MM.1S (cell line): ENCODE measurements at places on chromosomes 1 and 21.

DNA sequence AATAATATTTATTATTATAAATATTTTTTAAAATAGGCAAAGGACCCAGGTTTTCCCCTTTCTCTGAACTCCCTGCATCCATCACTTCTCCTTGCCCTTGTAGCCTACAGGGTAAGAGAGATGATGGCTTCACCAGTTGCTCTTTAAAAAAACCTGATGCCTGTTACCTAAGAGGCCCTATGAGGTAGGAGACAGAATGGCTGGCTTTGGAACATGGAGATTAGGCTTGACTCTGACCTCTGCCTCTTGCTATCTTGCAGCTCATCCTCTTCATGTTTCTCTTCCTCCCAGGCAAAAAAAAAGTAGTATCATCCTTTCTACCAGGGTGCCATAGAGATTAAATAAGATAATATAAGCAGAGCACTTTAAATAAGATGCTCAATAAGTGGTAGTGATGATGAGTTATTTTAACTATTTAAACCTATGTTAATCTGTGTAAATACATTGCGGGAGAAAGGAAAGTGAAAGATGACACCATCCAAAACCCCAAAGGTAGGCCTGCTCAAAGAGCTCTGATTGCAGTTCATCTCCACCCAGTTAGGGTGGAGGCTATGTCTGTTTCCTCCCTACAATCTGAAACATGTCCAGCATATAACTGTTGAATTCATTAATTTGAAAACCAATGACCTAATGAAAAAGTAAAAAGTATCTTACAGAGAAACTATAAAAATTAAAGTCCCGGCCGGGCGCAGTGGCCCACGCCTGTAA, 51.8 kb downstream of the RGS2 start:
- no peaks in the 10 kb centered on the region for H3K27me3 ChIP-seq
- H3K36me3 ChIP-seq, result no peaks in the 10 kb centered on the region
- no peak overlapping the region for H3K27ac ChIP-seq
- no peak overlapping the region for H3K4me3 ChIP-seq

DNA sequence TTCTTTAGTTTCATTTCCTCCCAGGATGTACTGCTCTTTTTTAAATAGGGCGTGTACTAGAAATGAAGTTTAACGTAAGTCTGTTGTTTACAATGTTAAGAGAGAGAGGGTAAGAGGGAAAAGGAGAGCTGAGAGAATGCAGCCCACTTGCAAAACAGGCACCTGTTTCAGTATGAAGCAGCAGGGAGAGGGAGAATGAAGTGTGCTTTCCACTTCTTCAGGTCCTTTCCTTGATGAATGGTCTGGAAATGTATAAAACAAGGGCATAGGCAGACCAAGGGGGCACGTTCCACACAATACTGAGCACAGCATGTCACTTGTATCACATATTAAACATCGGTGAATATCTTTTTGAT, 2.0 kb downstream of the KCNA3 start:
- no peaks in the 10 kb centered on the region for H3K27me3 ChIP-seq
- peak; percentile 66 for DNase-seq
- peak overlapping the region; percentile 95 for H3K4me3 ChIP-seq
- H3K36me3 ChIP-seq, result peaks cover 4% of the 10 kb centered on the region; the same call in 1 of the 2 replicates

DNA sequence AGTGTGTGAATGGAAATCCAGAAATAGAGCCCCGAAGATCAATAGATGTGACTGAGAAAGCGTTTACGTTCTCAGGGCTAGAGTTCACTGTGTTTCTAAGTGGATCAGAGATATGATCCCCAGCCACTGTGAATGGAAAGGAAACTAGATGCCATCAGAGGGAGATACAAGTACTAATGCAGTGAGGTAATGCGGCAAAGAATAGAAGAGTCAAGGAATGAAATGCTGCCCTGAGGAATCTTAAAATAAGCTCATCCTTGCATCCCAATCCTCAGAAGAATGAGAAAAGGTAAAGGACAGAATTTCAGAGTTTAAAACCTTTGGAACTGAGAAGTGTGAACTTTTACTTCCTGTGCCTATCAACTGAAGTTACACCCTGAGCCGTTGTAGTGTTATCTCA, 165.5 kb upstream of the ESRRG start:
- no peaks in the 10 kb centered on the region for H3K27me3 ChIP-seq
- H3K27ac ChIP-seq, result no peak overlapping the region
- H3K4me3 ChIP-seq, result no peak overlapping the region
- no peaks in the 10 kb centered on the region for H3K4me1 ChIP-seq

- H3K27ac ChIP-seq, result no peak overlapping the region
- DNase-seq, result no peak
- H3K4me1 ChIP-seq, result no peaks in the 10 kb centered on the region
- no peak overlapping the region for H3K4me3 ChIP-seq
- H3K27me3 ChIP-seq, result no peaks in the 10 kb centered on the region
Observed at GRCh38 chr1:118898712-118899111, 89.4 kb downstream of the TBX15 start.

DNA sequence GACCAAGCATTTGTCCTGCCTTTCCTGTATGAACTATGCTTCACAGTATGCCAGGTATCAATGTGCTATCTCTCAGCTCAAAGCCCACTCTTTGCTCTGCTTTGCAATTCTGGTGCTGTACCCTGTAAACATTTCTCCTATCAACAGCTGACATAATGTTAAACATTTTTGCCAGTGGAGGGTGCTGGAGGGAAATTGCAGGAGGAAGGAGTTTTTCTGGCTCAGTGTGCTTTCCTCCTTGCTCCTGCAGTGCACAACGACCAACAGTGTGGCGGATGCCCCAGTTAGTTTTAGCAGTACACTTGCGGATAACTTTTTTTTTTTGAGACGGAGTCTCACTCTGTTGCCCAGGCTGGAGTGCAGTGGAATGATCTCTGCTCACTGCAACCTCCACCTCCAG, 67.1 kb upstream of the PTGFRN start:
- H3K4me3 ChIP-seq, result no peak overlapping the region
- DNase-seq, result no peak
- H3K27ac ChIP-seq, result no peak overlapping the region
